ENCODE measurements at places on chromosomes 2 and 18.

DNA sequence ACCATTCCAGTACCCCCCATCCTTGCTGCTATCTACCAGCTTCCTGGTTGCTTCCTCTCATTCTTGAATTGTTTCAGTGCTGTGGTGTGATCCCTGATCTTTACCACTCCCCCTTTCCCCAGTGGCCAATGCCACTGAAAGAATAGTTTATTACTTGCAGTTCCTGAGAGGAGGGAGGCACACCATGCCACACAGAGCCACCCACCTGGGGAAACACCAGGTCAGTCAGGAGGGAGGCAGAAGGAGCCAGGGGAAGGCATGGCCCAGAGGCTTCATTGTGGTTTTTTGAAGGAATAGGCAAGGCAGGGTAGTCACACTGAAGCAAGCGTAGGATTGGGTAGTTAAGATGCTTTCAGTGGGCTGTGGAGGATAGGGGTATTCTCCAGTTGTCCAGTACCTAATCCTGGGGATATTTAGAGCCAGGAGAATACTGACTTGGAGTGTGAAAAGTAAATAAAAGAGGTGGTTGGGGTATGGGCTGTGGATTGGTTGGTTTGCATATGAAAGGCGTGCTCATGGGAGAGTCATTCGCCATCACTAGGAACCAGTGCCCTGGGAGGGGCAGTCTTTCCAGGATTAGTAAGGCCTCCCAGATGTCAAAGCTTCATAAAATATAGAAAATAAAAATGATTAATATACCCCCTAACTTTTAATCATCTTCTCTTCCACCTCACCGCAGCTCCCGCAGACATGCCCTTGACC is 6.7 kb upstream of the TMEM177 start:
- no peak for DNase-seq

GRCh38 chr2:207630491-207630890 is 5.3 kb upstream of the METTL21A start:
- DNase-seq, result no peak

GRCh38 chr2:215447673-215448081 is 11.8 kb upstream of the FN1 start:
- DNase-seq, result no peak

DNA sequence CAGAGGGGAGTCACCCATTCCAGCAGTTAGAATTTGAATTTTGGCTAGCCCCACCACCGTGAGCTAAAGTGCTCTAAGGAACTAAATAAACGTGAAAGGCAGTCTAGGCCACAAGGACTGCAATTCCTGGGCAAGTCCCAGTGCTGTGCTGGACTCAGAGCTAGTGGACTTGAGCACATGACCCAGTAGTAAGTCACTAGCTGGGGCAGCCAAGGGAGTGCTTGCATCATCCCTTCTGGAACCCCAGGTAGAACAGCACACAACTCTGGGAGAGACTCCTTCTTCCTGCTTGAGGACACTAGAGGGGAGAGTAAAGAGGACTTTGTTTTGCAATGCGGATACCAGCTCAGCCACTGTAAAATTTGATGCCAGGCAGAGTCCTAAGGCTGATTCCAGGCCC is 672.2 kb downstream of the CPS1 start:
- DNase-seq, result no peak

- DNase-seq, result no peak
Measured at GRCh38 chr2:152344579-152345195, 9.7 kb downstream of the FMNL2 start.

- DNase-seq, result no peak
Measured at GRCh38 chr2:54176577-54176976, 61.2 kb downstream of the ACYP2 start.

- no peak for DNase-seq
Measured at GRCh38 chr18:35171315-35171987, 69.4 kb upstream of the ZNF397 start.

DNA sequence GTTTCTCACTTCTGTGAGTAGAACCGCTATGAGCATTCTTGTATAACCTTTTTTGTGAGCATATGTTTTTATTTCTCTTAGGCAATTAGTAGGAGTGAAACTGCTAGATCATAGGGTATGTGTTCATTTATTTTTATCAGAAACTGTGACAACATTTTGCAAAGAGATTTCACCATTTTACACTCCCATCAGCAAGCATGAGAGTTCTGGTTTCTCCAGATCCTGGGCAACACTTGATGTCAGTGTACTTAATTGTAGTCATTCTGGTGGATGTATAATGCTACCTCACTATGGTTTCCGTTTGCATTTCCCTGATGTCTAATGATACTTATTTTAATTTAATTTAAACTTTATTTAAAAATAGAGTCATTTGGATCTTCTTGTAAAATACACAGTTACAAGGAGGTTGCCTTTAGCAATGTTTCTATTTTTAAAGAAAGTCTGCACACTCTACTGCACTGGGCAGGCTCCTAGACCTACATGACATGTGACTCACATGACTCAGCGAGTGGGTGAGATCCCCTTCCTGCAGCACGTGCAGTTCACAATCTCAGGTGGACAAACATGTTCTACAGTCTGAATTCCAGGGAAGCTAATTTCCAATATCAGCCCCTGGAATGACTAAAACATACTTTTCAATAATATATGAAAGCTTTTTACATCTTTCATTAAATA is 127.0 kb upstream of the BCL2L11 start:
- DNase-seq, result no peak

- DNase-seq, result no peak
Measured at GRCh38 chr2:45105050-45105582, 95.9 kb upstream of the SIX2 start.

- no peak for DNase-seq
Measured at GRCh38 chr2:197994751-197995150, 190.4 kb downstream of the PLCL1 start.

DNA sequence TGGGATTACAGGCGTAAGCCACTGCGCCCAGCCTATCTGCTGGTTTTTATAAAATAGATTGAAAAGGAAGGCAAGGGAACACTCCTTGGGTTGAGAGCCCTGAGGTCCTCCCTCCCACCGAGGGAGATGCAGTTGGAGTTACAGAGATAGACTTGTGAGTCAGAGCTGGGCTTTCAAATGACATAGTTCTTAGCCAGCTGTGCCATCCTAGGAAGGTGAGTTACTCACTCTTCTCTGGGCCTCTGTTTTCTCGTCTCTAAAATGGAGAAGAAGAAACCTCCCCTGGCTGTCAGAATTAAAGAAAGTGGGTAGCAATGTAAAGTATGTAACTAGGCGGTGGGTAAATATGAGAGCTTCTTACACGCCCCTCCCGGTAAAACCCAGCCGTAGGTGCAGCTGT is 2.4 kb downstream of the LRRFIP1 start:
- DNase-seq, result no peak

GRCh38 chr2:228827056-228827700 is 443.9 kb downstream of the PID1 start:
- no peak for DNase-seq

DNA sequence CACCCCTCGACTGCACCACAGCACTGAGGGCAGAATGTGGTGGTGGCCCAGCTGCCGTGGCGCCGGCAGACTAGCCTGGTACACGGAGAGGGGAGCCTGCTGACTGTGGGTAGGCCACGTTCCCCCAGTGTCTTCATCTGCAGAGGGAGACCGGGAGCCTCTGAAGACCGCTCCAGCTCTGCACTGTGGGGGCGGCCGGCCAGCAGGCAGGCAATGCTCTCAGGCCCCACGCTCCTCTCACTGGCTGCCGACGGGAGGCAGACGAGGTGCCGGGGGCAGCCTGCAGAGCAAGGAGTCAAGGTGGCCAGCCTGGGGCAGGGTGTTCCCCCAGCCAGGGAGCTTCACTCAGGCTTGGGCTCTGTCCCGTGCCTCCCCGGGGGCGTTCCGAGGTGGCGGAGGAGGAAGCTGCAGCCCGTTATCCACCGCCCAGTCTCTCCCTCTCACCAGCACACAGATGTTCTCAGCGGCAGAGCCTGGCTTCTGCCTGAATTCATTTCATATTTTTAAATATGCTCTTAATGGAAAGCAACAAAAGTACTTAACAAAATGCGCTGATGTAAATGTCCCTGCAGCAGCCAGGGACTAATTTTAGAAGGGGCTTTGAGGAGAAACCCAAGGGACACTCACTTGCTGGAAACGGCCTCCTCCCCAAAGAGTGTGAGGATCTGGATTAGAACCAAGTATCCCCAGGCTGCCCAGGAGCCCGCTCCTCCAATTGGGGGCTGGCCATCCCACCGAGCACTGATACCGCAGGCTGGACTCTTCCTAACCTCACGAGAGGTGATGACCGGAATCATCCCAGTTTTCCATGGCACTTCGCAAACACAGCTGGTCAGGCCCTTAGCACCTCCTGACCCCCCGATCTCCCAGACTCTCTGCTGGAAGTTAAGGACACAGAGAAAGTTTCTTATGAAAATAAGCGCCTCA is 87.8 kb downstream of the HDAC4 start:
- DNase-seq, result no peak

GRCh38 chr2:25420820-25421237 is 79.1 kb upstream of the DNMT3A start:
- DNase-seq, result no peak

GRCh38 chr2:143819190-143819735 is 690.0 kb downstream of the ARHGAP15 start:
- no peak for DNase-seq

DNA sequence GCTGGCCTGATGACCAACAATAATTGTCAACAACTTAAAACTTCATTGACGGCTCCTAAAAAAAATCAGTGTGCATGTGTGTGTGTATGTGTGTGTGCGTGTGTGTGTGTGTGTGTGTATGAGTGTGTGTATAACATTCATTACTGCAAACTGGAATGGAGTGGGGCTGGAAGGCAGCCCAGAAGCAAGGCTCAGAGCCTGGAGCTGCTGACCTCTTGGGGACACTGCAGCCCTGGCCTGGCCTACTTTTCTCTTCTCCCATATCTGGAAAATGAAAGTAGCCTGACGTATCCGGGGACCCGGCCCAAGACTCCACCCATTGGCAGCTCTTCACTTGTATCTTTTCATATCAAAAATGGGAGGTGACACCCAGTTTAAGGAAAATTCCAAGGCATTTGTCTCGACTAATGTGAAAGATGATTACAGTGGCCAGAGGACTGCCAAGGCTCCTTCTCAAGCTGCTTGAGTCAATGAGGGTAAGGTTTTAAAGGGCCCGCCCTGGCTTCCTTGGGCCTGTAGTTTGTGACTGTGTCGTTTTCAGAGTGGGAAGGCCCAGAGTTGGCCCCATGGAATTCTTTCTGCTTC is 72.4 kb upstream of the IL1R1 start:
- DNase-seq, result no peak

DNA sequence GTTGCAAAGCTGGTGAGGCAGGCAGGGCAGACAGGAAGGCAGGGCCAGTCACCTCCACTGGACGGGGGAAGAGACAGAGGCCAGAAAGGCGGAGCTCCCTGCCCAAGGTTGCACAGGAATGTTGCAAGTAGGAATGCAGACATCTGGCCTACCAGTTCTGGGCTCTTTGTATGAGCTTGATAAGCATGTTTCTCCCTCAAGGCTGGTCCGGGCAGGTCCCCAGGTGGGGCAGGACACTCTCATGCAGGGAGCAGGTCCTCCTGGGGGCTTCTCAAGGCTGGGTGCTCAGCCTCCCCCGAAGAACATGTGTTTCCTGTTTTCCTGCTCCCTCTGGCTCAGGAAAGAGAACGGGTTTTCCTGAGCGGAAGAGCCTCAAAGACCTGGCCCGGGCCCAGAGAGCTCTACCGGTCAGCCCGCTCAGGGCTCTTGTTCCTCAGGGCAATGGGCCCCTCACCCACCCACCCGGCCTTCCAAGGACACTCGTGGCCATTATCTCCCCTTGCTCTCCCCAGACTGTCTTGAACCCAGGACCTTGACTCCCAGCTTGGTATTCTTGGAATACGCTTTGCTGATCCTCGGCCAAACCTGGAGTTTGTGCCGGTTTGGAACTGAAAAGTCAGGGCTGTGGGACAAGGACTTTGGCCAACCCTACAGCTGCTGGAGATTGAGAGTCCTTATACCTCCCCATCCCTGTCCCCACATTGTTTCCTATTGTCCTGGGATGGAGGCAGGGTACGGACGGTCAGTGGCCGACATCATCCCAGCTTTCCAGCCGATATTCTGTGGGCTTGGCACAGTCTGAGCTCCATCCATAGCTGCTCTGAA is 87.7 kb upstream of the HAAO start:
- DNase-seq, result no peak

DNA sequence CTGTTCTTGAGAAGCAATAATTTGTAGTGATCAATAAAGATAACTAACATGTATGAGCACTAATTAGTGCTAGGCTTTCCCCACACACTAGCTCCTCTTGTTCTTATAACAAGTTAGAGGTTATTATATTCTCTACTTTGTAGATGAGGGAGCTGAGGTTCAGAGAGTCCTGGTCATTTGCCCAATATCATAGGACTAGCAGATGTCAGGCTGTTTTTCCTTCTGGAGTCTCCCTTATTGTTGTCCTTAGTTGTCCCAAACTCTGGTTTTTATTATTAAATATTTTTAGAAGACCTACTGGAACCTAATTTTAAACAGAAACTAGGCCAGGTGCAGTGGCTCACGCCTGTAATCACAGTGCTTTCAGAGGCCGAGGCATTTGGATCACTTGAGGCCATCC is 16.5 kb upstream of the TTC39C start:
- DNase-seq, result no peak

DNA sequence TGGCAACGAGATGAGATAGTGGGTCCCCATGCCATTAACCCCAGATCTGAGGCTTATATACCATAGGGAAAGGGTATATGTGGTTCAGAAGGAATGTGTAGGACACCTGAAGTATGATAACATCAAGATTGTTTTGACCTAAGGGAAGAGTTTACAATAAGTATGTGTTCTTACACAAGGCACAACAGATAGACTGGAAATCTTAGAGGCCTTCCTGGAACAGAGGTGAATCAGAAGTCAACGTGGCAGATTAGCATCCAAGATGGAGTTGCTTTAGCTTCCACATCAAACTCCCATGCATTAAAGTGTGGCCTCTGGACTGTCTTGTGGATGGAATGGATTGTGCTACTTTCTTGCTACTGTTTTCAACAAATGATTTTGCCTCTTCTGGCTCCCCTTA is 116.6 kb upstream of the NT5C1B start:
- DNase-seq, result no peak

DNA sequence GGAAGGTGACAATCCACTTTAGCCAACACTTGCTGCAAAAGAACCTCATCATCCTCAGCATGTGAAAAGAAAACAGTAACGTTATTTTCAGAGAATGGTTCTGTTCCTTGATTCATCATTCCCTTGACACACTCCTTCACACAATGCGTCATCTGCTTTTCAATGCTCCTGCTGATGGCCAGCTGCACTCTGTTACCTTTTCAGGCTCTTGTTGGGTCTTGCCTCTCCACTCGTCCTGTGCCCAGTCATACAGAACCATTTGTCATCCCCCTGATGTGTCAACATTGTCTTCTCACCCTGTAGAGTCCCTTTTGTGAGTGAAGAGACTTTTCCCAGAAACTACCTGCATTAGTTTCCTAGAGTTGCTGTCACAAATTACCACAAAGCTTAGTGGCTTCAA is 12.2 kb upstream of the DTNA start:
- DNase-seq, result no peak

DNA sequence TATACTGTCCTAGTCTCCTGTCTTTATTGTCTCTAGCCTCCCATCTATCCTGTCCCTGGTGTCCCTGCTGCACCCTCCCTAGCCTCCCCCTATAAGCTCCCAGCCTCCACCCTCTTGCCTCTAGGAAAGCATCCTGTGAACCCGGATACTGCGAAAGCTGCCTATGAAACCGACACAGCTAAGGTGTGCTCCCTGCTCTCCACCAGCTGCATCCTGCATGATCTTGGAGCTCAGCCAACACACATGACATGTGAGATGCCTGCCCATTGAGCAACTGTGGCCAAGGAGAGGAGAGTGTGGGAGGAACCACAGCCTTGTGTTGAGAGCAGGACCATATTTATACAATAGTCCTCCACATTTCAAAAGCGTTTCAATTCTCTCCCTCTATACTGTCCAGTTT is 187.1 kb downstream of the ZBTB7C start:
- no peak for DNase-seq

Measured in stimulated activated CD4-positive, alpha-beta T cell treated with anti-CD3 and anti-CD28 coated beads, TNF-alpha, amount 100 ng/mL, for 1 hour (primary cell).